NCI-H774 (cell line): ENCODE measurements at places on chromosomes 2 and 18.

GRCh38 chr2:30580391-30580790, 133.3 kb downstream of the LCLAT1 start:
- no peak for DNase-seq

- DNase-seq = no peak
Observed at GRCh38 chr2:75241696-75242095, 42.4 kb upstream of the TACR1 start.

- peak; percentile 10 for DNase-seq
Observed at GRCh38 chr2:227536445-227536844, 62.2 kb upstream of the SCYGR2 start.

- DNase-seq = no peak
Observed at GRCh38 chr2:41992671-41993434, 55.0 kb upstream of the PKDCC start.

GRCh38 chr2:28972778-28973335, 8.2 kb upstream of the TOGARAM2 start:
- no peak for DNase-seq

DNA sequence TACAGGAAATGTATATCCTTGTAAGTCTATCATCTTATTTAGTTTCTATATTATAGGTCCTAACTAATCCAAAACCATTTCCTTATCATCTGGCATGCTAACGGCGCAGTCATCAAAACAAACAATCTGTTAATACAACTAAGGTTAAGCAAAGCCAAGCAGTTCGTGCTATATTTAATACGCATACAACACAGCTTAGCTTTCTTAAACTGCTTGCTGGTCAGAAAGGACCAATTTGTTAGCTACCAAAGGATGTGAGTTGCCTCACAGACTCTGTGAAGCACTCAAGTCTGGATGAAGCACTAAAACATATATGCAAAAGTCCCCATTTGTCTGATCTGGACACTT, 67.0 kb downstream of the ZEB2 start:
- no peak for DNase-seq

- no peak for DNase-seq
Observed at GRCh38 chr18:79826966-79827365, 29.2 kb downstream of the KCNG2 start.

DNA sequence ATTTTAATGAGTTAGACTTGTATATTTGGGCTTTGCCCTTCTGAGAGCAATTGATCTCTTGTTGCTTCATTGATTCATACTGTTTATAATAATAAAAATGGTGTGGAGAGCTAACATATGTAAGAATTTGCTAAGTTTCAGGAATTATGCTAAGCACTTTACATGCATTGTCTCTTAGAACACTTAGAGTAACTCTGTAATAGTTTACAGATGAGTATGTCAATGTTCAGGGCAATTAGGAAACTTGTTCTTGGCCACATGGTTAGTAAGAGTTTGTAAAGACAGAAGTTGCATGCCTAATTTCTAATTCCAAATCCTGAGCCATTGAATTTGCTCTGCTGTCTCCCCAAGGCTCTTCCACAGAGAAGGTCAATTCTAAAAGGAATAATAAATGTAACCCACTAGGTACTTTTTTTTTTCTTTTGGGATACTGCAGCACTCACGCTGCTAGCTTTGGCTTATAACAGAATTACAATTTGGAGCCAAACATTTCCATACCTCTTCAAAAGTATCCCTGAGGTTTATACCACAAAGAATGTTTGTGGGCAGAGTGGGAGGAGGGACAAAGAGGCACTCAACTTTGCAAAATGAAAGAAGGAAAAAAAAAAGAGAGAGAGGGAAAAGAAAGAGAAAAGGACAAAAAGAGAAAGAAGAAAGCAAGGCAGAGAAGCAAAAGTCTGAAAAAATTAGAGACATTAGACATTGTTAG, 232.4 kb downstream of the CALCRL start:
- no peak for DNase-seq

GRCh38 chr2:219104107-219105035, 43.6 kb upstream of the IHH start:
- DNase-seq = peak; percentile 2

DNA sequence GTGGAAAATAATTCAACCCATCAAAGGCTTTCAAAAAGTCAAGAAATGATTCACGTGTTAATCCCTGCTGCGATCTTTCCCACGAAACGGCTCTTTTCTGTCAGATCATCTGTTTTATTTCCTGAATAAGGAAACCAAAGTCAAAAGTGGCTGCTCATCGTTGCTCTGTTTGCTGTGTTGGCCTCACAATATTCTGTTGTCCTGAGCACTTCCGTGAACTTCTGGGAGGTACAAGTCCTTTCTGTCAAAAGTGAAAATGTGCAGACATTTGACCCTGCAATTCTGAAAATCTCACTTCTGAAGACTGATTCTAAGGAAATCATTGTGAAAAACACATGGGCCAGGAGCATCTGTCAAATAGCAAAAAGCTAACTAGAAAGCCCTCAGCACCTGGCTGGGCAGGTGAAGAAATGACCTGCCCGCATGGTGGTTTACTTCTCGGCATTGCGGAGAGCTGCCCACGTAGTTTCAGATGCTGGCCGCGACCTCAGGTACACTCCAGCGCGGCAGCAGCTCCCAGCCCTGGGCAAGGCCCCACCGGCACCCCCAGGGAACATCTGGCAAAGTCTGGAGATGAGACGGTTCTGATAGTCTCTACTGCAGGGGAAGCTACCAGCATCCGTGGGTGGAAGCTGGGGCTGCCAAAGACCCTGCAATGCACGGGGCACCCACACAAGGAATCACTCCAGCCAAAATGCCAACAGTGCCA, 31.9 kb upstream of the GPC1 start:
- DNase-seq = no peak

DNA sequence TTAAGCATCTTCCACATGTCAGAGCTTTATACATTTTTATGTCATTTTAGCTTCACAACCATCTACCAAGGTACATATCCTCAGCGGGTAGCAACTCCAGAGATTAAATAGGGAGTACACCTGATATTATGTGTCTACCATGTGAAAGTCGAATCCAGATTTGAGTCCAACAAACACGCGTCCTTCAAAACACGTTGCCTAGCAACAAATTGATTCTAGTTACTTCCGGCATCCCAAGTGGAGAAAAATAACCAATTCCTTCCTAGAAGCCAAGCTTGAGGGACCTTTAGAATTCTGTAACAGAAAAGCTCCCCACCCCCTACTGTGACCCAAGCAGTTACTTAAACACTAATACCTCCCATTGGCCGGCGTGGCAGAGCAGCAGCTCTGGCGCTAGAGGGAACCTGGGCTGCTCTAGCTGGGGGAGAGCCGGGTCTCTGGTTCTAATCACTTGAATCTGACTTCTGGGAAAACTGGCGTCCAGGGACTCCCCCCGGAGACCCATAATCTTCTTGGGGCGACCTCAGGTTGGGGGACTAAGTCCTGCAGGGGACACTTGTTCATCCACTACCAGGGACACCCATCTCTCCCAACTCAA, at the start of gene ERICH2:
ERICH2 (plus strand) TSS at position 371 of the 598 bp plus-strand sequence. CDS start 304 bp downstream, outside the sequence.
- peak; percentile 72 for DNase-seq

DNA sequence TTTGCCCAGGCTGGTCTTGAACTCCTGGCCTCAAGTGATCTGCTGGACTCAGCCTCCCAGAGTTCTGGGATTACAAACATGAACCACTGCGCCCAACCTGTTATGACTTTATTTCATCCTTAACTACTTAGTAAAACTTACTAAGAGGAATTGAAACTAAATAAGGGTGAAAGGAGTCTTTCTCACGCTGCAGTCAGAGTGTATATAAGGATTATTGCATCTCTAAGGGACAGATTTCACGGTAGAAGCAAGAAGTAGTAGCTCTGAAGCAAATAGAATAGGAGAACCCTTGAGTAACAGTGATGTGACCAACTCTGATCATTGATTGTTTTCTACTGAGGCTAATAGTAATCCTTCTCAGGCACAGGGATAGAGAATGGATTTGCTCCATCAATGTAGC, 960.1 kb downstream of the CPS1 start:
- no peak for DNase-seq
